Fibroblast of skin of scalp (primary cell): ENCODE measurements at places on chromosomes 5 and 9.
A peak's percentile ranks its signal among the peaks of the same experiment; 100 is the strongest.

DNA sequence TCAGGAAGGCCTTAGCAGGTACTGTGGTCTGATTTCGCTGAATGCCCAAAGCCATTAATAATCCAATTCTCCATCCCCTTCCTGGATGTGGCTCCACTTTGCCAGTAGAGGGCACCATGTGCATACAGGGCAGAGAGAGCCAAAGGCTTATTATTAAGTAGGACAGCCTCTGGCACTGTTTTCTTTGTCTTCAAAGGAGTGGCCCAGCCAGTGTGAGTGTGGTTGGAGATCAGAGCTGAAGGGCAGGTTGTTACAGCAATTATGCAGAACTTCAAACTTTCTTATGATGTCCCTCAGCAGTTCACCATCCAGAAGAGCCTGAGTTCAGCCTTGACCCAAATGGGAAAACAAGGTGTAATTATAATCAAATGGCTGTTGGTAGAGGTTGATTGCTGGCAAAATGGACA is 38.6 kb upstream of the CEMIP2 start:
- peak; percentile 71 for DNase-seq

DNA sequence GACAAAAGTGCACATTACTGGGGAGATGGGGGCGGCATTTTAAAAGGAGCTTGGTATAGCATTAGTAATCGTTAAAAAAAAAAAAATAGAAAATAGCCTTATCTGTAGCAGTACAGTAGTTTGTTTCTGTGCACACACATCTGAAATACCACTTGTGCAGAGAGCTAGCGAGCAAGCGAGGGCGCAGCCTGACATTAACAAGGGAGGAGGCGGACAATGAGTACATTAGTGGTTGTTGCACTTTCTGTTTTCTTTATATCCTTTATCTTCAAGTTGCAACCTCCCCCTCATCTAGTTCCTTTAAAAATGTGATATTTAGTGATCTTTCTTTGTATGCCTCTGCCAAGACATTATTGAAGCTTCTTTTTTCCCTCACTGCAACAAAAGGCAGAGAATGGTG is 880 bp upstream of the PTPDC1 start:
- DNase-seq = no peak

DNA sequence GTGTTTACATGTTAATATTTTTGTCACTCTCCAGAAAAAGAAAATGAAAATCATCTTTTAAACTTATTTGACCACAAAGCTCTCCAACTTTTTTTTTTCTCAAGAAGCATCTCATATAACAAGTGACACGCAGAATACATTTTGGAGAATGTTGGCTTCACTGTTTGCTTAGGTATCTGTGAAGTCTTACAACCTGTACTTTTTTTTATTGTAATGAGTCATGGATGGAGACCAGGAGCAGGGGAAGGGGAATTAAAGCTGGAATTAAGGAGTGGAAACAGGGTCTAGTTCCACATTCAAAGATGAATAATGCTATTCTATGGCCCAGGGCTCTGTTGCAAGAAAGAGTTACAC is 211.9 kb downstream of the MAN2A1 start:
- DNase-seq = no peak

DNA sequence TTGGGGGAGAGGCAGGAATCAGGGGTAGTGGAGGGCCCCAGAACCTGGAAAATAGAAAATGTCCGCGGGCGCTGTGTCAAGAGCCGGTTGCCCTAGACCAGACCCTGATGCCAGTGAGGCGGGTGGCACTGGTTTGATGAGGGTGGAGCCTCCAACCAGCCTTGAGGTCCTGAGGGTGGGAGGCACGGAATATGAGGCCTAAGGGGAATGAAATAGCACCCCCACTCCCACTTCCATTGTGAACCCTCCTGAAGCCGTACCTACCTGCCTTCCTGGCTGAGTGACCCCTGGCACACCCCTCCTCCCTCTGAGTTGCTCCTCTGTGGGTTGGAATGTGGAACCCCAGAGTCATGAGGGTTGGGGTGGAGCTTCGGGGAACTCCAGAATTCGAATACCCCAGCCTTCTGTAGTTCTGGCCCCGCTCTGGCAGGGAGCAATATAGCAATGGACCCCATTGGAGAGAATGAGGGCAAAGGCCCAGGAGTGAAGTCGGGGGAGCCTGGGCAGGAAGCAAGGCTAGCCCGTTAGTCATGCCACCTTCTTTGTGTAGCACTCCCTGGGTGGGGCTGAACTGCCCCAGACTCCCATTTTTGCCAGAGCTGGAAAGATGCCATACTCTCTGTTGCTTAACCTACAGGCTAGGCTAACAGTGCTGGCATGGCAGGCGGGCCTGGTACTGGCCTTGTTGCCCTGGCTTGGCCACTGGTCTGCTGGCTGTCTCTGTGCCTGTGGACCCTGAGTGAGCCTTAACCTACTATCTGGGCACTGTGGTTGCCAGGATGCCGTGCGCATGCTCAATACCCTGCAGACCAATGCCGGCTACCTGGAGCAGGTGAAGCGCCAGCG is 1.0 kb downstream of the FPGS start:
- DNase-seq = peak; percentile 49

GRCh38 chr9:137114613-137115393 is at the start of gene DPP7:
Gene DPP7, minus strand, starts transcription at chr9:137114733. Its CDS starts 20 bp downstream, at chr9:137114713.
- DNase-seq = peak; percentile 54

DNA sequence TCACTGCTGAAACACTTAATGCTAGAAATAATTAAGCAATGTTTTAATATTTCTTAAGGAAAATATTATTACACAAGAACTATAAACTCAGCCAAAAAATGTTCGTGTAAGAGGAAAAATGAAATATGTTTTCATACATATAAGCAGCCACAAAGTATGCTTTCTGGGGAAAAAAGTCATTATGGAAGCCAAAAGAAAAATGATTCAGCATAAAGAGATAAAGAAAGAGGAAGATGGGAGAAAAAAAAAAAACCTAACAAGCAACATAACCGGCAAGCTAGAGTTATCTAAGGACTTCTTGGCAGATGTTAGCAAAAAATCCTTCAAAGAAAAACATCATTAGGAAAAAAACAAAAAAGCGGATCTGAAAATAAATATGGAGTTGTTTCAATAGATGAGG is 179.1 kb downstream of the MUSK start:
- DNase-seq = peak; percentile 83

DNA sequence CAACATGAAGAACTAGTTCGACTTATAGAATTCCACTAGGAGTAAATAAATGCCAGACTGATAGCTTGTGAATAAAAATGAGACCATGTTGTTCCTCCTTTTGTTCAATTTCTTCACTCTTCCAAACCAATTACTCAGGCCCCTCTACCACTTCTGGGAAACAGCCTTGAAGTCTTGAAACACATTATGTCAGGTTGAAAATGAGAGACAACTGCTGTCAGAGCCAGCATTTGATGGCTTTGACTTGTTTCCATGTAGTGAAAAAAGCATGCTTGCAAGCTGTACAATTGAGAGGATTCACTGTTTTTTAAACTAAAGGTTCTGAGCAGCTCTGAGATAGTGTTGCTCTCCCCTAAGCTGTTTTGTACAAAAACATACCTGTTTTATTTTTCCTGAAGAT is 337.1 kb upstream of the SGCD start:
- no peak for DNase-seq

GRCh38 chr5:92470770-92471169 is 1087.7 kb upstream of the ARRDC3 start:
- no peak for DNase-seq

GRCh38 chr9:2270565-2270964 is 255.4 kb downstream of the SMARCA2 start:
- DNase-seq = no peak
